ENCODE measurements at places on chromosomes 4 and X.

GRCh38 chr4:68383115-68383514, 33.2 kb upstream of the YTHDC1 start:
- H3K4me1 ChIP-seq, result no peaks in the 10 kb centered on the region
- H3K27me3 ChIP-seq, result no peaks in the 10 kb centered on the region
- H3K4me3 ChIP-seq, result no peak overlapping the region
- H3K27ac ChIP-seq, result no peak overlapping the region
- no peak for DNase-seq
- H3K36me3 ChIP-seq, result no peaks in the 10 kb centered on the region

GRCh38 chr4:38482696-38483095, 181.3 kb upstream of the KLF3 start:
- no peak for DNase-seq
- no peaks in the 10 kb centered on the region for H3K27me3 ChIP-seq
- peaks cover 7% of the 10 kb centered on the region for H3K4me1 ChIP-seq
- no peaks in the 10 kb centered on the region for H3K36me3 ChIP-seq
- H3K27ac ChIP-seq, result no peak overlapping the region

- no peak overlapping the region for H3K4me3 ChIP-seq
- no peak for DNase-seq
- no peak overlapping the region for H3K27ac ChIP-seq
- H3K27me3 ChIP-seq, result no peaks in the 10 kb centered on the region
These were observed 20.6 kb downstream of the NKX1-1 start for GRCh38 chr4:1385373-1386340.

DNA sequence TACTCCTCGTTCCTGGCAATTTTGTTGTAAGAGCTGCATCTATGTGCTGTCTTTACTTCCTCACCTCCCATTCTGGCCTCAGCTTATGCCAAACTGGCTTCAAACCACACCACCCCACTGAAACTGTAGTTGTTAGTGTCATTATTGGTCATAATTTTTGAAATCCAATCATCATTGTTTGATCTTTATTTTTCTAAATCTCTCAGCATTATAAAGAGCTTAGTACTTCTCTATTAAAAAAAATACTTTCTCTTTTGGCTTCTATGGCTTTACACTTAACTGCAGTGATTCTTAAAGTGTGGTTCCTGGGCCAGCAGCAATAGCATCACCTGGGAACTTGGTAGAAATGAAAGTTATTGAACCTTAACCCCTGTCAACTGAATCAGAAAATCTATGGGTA, 83.5 kb upstream of the GRPR start:
- H3K27ac ChIP-seq, result no peak overlapping the region
- H3K27me3 ChIP-seq, result no peaks in the 10 kb centered on the region
- no peaks in the 10 kb centered on the region for H3K4me1 ChIP-seq
- H3K4me3 ChIP-seq, result no peak overlapping the region

DNA sequence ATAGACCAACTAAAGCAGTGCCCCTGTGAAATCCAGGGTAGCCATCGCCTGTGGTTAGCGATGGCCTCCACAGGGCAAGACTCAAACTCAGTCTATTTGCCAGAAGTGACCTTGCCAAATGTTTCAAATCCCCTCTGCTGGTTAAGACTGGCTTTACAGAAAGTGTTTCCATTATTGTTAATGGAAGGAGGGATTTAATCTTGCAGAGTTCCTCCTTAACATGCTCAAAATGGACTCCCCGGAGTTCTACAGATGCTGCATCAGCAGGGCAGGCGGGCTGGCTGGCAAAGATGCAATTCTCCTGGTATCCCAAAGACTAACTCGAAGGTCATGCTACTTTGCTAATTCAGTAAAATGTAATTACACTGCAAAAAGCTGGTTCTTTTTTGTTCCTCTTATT, 313.0 kb upstream of the SLC7A11 start:
- no peaks in the 10 kb centered on the region for H3K4me1 ChIP-seq
- H3K27ac ChIP-seq, result no peak overlapping the region
- no peak for DNase-seq
- no peak overlapping the region for H3K4me3 ChIP-seq
- H3K36me3 ChIP-seq, result no peaks in the 10 kb centered on the region

DNA sequence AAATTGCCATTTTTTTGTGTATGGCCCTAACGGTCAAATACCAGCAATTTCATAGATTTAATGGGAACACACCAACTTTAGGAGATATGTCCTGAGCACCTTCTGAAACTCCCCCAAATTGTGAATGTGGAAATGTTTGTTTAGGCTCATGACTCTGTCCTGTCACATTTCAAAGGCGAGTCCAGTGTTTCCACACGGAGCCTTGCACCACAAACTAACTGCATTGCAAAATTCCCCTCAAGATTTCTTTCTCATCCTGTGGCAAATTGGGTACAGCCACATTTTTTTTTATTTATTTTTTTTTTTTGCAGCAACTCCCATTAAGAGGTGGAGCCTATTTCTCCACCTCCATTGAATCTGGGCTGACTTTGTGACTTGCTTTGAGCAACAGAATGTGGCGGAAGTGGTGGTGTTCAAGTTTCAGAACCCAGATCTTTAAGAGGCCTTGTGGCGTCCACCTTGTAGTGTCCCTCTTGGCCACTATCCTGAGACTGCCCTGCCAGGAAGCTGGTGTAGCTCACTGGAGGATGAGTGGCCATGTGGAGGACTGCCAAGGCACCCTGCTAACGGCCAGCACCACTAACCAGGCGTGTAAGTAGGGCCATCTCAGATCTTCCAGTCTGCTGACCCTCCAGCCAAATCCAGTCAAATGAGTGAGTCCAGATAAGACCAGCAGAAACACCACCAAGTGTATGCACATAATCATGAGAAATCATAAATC, 172.4 kb upstream of the SCML1 start:
- H3K36me3 ChIP-seq, result no peaks in the 10 kb centered on the region
- no peaks in the 10 kb centered on the region for H3K27me3 ChIP-seq
- no peak for DNase-seq
- no peaks in the 10 kb centered on the region for H3K4me1 ChIP-seq
- H3K27ac ChIP-seq, result no peak overlapping the region

GRCh38 chr4:3661989-3662388, 104.2 kb upstream of the ADRA2C start:
- no peak for DNase-seq
- no peak overlapping the region for H3K27ac ChIP-seq
- H3K4me3 ChIP-seq, result no peak overlapping the region
- H3K4me1 ChIP-seq, result no peaks in the 10 kb centered on the region

GRCh38 chr4:74934016-74934831, 1.3 kb downstream of the PARM1 start:
- H3K4me3 ChIP-seq, result no peak overlapping the region
- peaks cover 20% of the 10 kb centered on the region for H3K27me3 ChIP-seq
- no peak for DNase-seq
- peaks cover 6% of the 10 kb centered on the region for H3K4me1 ChIP-seq

DNA sequence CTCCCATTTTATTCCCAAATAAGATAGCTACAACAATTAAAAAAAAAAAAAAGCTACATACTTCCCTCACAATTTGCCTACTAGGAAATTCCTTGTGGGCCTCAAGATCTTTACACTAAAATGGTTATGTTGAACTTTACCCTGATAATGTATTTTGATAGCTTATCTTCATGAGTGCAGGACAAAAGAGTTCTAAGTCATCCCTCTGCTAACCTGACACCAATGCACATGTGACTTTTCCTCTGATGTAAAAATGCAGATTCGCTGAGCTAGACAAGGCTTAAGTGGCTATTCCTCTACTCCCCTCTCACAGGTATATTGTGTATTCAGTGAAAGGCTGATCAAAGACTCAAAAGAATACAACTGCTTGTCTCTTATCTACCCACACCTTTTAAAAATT, 22.5 kb downstream of the ELF2 start:
- H3K4me1 ChIP-seq, result no peaks in the 10 kb centered on the region
- H3K36me3 ChIP-seq, result no peaks in the 10 kb centered on the region
- H3K4me3 ChIP-seq, result no peak overlapping the region
- no peak for DNase-seq

DNA sequence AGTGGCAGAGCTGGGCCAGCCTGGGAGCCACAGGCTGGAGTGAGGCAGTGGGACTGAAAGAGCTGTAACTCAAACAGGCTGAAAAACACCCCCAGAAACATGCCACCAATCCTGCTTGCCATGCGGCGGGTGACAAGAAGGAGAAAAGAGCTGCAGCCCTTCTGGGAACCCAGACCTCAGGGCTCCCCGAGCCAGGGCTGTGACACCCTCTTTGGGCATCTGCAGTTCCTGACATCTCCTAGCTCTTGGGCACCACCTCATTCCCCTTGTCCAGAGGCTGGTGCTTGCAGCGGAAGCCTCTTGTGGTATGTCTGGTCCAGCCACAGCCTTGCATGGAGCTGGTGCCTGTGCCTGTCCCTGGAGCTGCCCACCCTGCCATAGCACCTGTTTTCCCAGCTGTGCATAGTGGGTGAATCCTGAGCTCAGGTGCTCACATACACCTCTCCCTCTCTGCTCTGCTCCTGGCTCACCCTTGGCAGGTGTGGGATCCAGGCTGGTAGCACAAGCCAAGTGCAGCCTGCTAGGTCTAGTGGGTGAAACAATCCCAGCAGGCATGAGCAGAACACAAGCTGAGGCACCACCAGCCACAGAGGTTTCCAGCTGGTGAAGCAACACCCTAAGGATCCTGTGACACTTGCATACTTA, 149.0 kb downstream of the CXXC4 start:
- no peaks in the 10 kb centered on the region for H3K4me1 ChIP-seq
- H3K4me3 ChIP-seq, result no peak overlapping the region
- H3K36me3 ChIP-seq, result no peaks in the 10 kb centered on the region
- no peak overlapping the region for H3K27ac ChIP-seq

GRCh38 chr4:112075129-112075753, 70.0 kb upstream of the FAM241A start:
- DNase-seq, result no peak
- H3K4me1 ChIP-seq, result no peaks in the 10 kb centered on the region
- no peaks in the 10 kb centered on the region for H3K36me3 ChIP-seq
- H3K4me3 ChIP-seq, result no peak overlapping the region

- H3K27me3 ChIP-seq, result no peaks in the 10 kb centered on the region
- no peaks in the 10 kb centered on the region for H3K4me1 ChIP-seq
- no peak for DNase-seq
- H3K4me3 ChIP-seq, result no peak overlapping the region
These were observed 93.8 kb downstream of the APBB2 start for GRCh38 chr4:41120297-41121217.

Data from T-cell (primary cell).